ENCODE measurements at places on chromosomes 4 and X.

GRCh38 chr4:47444031-47444430 lies 19.5 kb downstream of the COMMD8 start:
- DNase-seq, result no peak

DNA sequence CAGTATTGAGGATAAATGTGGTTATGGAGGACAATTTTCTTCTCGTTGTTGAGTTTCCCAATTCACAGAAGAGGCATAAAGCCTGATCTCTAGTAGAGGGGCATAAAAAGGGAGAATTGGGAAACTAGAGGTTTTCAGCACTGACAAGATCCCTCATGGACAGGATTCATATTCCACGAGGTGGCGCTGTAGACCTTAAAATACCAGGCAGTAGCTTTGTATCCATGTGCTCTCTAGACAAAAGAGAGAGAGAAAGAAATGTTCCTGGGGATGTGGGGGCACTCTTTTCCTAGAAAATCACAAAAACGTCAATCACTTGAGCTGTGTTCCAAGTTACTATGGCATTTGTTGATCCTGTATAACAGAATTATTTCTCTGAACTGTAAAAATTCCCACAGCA lies 128.3 kb downstream of the MAGEE1 start:
- DNase-seq, result peak; percentile 15

- DNase-seq, result peak; percentile 46
These were observed 85.0 kb upstream of the FAM241A start for GRCh38 chr4:112060212-112060611.

GRCh38 chr4:74364652-74365491 lies at the start of gene EREG:
Gene EREG, plus strand, starts transcription at chr4:74365145. Its CDS starts 164 bp downstream, at chr4:74365309.
- DNase-seq, result peak; percentile 38

DNA sequence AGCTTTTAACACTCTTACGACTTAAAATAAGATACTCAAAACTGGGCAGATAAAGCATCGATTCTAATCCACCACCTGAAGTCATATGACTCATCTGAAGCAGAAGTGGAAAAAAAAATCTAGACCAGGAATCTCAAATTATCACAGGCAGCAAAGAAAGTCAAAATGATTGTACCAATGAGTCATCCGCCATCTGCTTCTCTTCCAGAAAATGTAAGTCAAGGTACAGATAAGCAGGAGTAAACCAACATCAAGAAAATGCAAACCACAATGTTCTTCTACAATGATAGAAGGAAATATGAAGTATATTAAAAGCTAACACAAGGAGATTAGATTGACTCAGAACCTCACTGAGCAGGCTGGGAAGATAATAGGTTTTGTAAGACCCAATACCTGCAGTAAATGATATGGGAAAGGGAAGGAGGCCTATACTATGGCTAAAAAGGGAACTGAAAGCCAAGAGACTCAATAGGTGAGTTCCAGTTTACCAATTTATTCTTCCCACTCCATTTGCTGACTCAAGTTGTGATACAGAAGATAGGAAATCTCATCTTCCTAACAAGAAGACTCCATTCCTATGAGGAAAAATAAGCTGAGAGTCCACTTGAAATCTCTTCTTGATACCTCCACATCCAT lies 88.4 kb upstream of the TET2 start:
- DNase-seq, result peak; percentile 56

DNA sequence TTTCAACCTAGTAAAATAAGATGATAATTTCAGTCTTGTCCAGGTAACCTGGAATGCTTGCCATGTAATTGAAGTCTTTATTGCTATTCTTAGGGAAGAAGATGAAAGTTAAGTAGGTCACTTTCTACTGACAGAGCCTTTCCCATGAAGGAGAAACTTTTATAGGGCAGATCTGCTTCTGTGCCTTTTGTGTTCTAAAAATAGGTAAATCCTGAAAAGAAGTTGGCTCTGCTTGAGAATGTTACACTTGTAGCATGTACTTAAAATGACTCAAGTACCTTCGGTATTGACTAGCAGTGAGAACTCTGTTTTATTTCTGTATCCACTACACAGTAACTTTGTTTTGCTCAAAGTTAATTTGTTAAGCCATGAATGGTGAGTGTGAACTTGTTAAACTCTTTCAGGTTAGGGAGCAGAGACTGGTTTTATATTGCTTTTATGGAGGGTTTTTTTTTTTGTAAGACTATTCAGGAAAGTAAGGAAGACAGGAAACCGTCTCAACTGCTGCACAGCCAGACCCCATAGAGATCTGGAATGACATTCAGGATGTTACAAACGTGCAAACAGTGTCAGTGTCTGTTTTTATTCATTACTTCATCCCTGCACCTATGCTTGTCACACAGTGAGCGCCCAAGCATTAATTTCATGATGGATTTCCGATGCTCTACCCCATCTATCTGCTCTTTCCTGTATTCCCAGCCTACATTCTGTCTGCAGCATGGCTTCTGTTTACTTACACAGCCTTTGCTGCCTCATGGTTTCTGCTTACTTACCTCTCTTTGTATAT lies 53.0 kb downstream of the SEPTIN11 start:
- peak; percentile 86 for DNase-seq

DNA sequence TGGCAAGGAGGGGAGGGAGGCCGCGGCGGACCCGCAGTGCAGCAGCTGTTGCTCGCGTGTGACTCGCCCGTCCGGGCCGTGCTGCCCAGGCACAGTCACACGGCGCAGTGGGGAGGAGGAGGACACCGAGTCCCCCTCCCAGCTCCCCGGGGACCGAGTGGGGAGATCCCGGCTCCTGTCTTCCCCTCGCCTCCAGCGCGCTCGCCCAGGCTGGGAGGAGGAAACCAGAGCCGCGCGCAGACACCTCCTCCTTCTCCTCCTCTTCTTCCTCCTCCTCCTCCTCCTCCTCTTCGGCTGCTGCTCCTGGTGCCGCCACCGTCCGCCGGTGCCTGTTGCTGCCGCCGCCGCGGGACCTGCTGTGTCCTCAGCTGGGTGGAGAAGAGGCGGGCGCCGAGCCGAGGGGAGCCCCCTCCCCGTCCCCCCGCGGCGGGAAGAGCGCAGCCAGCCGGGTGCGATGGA lies at the start of gene TBC1D1:
TSS of gene TBC1D1 (plus strand) at position 284 of the 459 bp plus-strand sequence. CDS start 11,012 bp downstream, outside the sequence.
- DNase-seq, result peak; percentile 45

GRCh38 chrX:152028579-152028978 lies 54.1 kb upstream of the GABRE start:
- no peak for DNase-seq

DNA sequence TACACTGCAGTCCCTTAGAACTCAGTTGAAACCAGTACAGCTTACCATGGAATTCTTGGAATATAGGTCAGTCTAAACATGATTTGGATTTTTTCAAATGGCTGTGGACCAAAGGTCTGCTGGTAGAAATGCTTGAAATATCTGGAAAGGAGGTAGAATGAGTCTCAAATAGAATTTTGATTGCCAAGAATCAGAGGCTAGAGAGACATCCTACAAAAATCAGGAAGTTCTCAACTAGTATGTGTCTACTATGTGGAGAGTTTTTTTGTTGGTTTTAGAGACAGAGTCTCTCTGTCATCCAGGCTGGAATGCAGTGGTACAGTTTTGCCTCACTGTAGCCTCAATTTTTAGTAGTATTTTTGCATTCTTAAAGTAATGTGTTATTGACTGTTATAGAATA lies 53.6 kb downstream of the PAQR3 start:
- DNase-seq, result no peak

GRCh38 chrX:13123247-13123856 lies 78.9 kb upstream of the FAM9C start:
- DNase-seq, result no peak

DNA sequence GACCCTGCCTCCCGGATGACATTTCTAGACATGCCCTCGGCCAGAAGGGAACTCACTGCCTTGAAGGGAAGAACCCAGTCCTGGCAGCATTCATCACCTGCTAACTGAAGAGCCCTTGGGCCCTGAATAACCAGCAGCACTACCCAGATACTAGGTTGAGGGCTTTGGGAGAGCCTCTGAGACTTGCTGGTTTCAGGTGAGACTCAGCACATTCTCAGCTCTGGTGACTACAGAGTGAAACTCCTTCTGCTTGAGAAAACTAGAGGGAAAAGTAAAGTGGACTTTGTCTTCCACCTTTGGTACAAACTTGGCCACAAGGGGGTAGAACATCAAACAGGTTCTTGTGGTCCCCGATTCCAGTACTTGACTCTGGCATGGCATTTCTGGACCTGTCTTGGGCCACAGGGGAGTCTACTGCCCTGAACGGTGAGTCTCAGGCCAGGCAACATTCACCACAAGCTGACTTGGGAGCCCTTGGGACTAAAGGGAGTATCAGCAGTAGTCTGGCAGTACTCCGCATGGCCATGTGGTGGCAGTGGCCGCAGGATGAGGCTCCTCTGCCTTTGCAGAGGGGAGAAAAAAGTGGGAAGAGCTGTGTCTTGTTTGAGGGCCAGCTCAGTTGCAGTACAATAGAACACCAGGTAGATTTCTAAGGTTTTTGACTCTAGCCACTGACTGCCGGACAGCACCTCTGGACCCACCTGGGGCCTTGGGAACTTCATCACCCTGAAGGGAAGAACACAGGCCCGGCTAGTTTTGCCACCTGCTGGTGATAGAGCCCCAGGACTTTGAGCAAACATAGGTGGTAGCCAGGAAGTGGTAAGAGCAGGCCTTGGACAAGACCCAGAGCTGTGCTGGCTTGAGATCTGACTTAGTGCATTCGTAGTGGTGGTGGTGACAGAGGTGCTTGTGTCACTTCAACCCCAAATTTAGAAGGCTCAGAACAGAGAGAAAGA lies 414.8 kb downstream of the OPHN1 start:
- peak; percentile 26 for DNase-seq

DNA sequence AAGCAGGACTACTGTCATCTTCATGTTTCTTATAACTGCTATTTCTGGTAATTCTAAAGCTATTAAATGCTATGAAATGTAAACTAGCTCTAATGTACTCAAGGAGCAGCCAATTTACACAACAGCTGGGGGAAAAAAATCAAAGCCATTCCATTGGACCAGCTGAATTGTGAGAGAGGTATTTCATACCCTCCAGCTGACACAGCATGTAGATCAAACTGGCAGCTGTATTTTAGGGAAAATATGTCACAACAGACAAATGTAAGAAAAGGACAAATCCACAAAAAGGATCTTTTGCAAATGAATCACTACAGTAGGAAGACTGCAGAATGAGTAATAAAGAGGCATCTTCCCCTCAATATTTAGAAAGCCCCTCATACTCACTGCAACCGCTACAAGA lies 65.2 kb upstream of the FAM47B start:
- no peak for DNase-seq

DNA sequence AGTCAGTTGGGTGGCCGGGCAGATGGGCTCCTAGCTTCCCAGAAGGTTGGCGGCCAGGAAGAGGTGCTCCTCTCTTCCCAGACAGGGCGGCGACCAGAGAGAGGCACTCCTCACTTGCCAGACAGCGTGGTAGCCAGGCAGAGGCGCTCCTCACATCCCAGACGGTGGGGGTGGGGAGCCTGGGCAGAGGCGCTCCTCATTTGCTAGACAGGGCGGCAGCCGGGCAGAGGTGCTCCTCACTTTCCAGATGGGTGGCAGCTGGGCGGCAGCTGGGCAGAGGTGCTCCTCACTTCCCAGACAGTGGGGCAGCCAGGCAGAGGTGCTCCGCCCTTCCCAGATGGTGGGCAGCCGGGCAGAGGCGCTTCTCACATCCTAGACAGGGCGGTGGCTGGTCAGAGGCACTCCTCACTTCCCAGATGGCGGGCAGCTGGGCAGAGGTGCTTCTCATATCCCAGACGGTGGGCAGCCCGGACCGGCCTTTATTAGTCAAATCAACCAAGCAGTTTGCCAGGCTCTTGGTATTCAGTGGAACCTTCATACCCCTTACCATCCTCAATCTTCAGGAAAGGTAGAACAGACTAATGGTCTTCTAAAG lies 13.5 kb upstream of the NONO start:
- DNase-seq, result no peak

- DNase-seq, result no peak
These were observed 289.3 kb upstream of the PABPC4L start for GRCh38 chr4:134490863-134491262.

GRCh38 chr4:43242606-43243005 lies 350.1 kb downstream of the GRXCR1 start:
- no peak for DNase-seq

GRCh38 chr4:42630908-42631307 lies 26.0 kb downstream of the ATP8A1 start:
- peak; percentile 41 for DNase-seq

DNA sequence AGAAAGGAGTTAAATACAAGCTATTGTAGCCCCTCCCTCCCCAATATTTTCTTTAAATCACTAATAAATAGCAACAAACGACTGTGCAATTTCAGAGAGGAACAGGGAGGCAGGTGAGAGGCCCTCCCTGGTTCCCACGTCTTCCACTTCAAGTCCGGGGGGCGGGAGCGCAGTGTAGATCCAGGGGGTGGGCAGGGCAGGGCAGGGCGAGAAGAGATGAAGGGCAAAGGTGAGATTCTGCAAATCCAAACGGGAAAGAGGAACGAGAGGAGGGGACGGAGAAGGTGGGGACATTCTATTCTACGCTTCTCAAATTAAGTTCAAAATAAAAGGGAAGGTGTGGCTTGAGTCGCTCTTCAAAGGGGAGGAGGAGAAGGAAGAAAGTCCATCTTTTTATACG lies 6.8 kb downstream of the NKX6-1 start:
- DNase-seq, result no peak

GRCh38 chrX:11367609-11368430 lies 74.6 kb downstream of the AMELX start:
- peak; percentile 52 for DNase-seq

GRCh38 chr4:44186850-44187246 lies 261.8 kb downstream of the KCTD8 start:
- DNase-seq, result no peak

GRCh38 chrX:13427441-13428052 lies 107.7 kb upstream of the ATXN3L start:
- no peak for DNase-seq

- DNase-seq, result no peak
These were observed at the start of gene PAGE4 for GRCh38 chrX:49829016-49829415. Gene PAGE4, plus strand, starts transcription at chrX:49829303. Its CDS starts 1,126 bp downstream, at chrX:49830429.

GRCh38 chr4:184979461-184980124 lies 38.7 kb upstream of the HELT start:
- no peak for DNase-seq

- DNase-seq, result no peak
These were observed 719 bp upstream of the TCEAL4 start for GRCh38 chrX:103584596-103584995.
